Fibroblast of skin of scalp (primary cell): ENCODE measurements at places on chromosomes 13 and 19.

GRCh38 chr13:37647031-37647650, 48.6 kb upstream of the POSTN start:
- DNase-seq: no peak

- no peak for DNase-seq
Measured at GRCh38 chr19:927780-928401, 2.1 kb downstream of the ARID3A start.

DNA sequence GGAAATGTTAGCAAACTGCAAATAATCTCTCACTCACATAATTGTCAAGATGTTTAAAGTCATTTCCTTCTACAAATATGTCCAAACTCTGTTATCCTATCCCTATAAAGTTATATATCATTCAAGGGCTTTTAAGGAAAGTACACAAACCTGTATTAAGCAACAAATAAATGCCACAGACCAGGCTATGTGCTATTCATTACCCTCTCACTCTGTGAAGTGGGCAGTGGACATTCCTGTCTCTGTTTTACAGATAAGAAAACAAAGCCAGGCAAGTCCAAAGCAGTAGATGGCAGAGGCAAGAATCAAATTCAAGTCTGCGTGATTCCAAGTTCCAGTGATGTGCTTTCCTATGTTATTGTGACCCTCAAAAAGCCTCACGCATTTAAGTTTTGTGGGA, 140.6 kb downstream of the LHFPL6 start:
- DNase-seq: peak; percentile 8

GRCh38 chr19:10201176-10201575, 6.4 kb upstream of the DNMT1 start:
- DNase-seq: no peak

GRCh38 chr19:37990362-37990761, 83.4 kb downstream of the SIPA1L3 start:
- no peak for DNase-seq

- no peak for DNase-seq
Measured at GRCh38 chr13:62331384-62331783, 915.7 kb upstream of the PCDH20 start.

DNA sequence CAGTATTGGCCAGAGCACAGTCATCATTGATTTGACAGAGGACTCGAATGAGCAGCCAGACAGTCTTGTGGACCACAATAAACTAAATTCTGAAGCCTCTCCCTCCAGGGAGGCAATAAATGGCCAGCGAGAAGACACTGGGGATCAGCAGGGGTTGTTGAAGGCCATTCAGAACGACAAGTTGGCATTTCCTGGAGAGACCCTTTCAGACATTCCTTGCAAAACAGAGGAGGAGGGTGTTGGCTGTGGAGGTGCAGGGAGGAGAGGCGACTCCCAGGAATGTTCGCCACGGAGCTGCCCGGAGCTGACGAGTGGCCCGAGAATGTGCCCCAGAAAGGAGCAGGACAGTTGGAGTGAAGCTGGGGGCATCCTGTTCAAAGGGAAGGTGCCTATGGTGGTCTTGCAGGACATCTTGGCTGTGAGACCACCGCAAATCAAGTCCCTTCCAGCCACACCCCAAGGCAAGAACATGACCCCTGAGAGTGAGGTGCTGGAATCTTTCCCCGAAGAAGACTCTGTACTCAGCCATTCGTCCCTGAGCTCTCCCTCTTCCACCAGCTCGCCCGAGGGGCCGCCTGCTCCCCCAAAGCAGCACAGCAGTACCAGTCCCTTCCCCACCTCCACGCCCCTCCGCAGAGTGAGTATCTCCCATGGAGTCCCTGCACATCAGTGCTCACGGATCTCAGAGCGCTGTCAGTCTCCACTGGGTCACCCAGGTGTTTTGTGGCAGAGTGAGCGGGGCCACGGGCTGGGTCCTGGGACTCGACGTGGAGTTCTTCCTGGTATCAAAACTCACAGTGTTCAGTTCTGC, 6.9 kb downstream of the CHAF1A start:
- no peak for DNase-seq

DNA sequence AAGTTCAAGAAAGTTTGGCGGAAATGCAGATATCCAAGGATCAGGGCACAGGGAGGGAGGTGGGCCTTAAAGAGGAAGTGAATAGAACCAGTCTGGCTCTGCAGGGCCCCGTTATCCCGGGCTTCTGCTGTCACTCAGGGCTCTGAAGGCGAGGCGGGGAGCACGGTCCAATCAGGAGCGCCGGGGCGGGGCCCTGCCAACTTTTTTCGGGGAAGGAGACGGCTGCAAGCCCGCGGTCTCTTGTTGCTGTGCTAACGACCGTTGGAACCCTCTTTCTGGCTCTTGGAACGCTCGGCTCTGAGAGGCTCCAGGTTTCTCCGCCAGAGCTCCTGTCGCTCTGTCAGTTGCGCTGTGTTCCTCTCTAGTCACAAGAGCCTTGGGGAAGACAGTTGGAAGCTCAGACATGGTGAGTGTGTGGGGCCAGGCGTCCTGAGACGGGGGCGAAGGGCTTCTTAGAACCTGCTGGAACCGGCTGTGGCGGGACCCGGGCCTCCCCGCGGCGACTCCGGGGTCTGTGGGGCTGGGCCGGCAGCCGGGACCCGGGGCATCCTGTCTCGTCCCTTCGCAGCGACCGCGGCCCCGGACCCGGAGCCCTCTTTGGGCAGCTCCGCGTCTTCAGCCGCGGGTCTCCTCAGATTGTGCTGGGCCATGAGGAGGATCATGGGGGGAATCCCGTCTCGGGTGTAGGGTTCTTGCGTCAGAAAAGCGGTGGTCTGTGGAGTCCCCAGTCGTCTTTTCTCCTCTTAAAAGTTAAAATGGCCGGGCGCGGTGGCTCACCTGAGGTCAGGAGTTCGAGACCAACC, 27.7 kb downstream of the ZNF844 start:
- DNase-seq: peak; percentile 92

GRCh38 chr13:32384702-32385101, 43.2 kb downstream of the N4BP2L1 start:
- no peak for DNase-seq

DNA sequence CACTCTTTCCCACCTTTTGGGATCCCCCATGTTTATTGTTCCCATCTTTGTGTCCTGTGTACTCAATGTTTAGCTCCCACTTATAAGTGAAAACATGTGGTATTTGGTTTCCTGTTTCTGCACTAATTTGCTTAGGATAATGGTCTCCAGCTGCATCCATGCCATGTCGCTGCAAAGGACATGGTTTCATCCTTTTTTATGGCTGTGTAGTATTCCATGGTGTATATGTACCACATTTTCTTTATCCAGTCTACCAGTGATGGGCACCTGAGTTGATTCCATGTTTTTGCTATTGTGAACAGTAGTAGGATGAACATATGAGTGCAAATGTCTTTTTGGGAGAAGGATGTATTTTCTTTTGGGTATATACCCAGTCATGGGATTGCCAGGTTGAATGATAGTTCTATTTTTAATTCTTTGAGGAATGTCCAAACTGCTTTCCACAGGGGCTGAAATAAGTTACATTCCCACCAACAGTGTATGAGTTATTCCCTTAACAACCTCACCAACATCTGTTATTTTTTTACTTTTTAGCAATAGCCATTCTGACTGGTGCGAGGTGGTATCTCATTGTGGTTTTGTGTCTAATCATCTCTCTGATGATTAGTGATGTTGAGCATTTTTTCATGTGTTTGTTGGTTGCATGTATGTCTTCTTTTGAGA, 55.7 kb upstream of the MEDAG start:
- DNase-seq: peak; percentile 68

DNA sequence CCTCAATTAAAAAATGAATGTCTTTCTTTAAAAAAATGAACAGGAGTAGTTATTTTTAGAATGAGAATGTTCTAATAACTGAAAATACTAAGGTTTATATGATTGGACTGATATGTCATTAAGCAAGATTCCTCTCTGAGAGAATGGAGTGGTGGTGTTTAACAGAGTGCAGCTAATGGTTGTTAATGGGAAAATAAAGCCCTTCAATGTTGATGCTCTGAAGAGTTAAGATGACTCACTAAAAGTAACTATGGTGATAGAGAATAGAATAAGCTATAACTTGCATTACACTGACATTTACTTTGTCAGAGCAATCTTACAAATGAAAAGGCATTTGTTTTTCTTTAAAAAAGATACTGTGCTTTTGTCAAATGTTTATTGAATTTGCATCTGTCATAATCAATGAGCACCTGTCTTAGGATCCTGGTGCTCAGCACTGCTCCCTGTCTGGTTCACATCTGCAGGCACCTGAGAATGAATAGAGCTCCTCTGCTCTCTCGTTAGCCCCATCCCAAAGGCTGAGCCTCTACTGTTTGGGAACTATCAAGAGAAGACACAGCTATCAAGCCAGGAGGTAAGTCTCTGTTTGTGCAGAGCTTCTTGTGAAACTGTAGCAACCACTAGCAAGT, 15.1 kb downstream of the PABPC3 start:
- DNase-seq: no peak

DNA sequence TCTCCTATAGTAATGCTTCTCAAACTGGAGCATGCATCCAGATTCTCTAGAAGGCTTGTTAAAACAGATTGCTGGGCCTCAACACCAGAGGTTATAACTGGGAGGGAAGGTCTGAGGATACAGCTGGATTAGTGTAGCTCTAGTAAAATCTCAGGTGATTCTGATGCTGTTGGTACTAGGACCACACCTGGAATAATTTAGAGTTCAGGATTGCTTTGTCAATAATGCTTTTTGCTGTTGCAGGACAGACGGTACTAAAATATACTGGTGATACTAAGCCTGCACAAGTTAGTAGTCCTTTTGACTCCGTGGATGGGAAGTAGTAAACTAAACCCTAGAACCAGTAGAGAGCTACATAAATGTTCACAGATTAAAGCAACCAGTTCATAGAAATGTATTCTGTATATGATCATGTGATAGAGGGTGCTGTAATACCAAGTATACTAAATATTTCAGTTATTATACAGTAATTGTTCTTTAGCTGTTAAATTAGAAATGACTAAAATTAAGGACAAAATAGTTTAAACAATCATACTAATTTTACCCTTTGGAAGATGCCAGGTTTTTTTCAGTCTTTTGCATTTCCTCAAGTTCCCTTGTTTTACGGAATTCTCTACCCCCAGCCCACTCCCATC, 258.2 kb upstream of the STARD13 start:
- no peak for DNase-seq

- no peak for DNase-seq
Measured at GRCh38 chr13:90238413-90238812, 1109.1 kb upstream of the MIR17HG start.

GRCh38 chr13:51317262-51317661, 22.2 kb upstream of the SERPINE3 start:
- peak; percentile 67 for DNase-seq

- DNase-seq: peak; percentile 23
Measured at GRCh38 chr19:55146078-55146704, 2.8 kb downstream of the TNNT1 start.

GRCh38 chr19:10418235-10418484, 2.2 kb upstream of the PDE4A start:
- no peak for DNase-seq

- no peak for DNase-seq
Measured at GRCh38 chr13:25018729-25019115, 77.2 kb upstream of the PABPC3 start.

DNA sequence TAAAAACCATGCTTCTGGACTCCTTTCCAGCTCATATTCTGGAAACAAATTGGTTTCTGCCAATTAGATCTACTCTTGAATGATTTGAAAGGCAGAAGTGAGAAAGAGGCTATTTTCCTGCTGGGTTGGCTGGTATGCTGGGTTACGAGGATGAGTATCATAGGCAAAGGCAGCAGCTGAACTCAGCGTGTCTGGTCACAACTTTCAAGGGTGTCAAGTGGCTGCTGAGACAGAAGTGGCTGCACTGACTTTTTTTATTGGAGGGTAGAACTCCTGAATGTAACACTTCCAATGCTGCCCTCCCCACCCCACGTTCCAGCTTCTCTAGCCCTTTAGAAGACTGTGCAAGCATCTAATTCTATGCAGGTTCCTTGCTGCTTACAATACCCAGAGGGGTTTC, 8.3 kb upstream of the DZIP1 start:
- no peak for DNase-seq

DNA sequence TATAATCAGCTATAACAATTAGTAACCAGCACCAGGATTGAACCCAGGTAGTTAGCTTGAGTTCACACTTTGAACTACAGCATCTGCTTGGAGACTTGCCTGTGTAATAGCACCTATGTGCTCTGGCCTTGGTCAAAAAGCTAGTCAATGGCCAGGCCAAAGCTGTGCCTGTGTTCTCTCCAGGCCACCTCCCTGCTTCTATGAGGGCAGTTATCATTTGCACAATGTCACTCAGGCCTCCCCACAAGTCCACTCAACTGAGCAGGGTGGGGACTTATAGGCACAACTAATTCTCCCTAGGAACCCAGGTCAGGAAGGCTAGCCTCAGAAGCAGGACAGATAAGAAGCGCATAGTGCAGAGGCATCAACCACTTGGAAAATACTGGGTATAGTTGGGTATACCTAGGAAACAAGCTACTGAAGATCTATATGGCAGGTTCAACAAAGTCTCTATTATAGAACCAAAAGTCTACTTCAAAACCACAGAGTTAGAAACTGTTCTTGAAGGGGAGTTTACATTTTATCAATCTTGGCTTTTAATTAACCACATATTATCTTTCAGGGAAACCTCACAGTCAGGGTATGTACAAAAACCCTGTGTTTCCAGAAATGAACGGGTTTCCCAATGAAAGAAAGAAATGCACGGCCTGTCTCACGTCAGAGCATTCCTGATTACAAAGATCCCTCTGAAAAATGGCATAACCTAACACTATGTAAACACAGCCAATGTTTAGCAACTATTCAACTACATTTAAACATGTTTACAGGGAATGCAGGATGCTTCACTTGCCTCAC, 140.9 kb downstream of the ABCC4 start:
- no peak for DNase-seq

DNA sequence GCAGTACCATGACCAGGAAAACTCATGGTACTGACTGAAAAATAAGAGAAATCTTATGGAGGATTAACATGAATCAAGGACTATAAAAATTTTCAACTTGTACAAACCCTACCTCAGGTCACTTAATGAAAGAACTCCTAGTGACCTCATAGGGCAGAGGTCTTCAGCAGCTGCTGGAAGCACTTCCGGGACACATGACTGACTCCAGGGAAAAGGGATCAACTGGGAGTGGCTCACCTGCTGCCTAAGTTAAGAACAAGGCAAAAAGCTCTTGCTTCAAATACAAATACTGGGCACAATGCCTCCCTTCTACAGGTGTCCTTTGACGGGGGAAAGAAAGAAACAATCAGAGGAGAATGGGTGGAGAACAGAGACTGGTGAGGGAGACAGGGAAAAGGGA, 18.6 kb downstream of the DOCK9 start:
- DNase-seq: no peak

- DNase-seq: no peak
Measured at GRCh38 chr13:95246292-95247082, 54.8 kb downstream of the ABCC4 start.

GRCh38 chr13:73416093-73416492, 357.3 kb downstream of the KLF5 start:
- peak; percentile 84 for DNase-seq

DNA sequence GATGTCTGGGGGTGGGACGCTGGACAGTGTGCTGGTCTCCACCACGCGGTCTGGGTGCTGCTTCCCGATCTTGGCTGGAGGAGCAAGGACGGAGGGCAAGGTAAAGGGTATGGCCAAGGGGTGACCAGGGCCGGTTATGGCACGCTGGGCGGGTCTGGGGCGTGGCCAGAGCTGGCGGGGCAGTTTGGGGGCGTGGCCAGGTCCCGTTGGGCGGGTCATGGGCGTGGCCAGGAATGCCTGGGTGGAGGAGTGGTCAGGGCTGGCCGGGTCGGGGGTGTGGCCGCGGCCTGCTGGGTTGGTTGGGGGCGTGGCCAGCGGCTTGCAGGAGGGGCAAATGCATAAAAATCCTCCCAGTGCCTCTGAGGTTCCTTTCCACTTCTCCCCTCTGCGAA, 19.2 kb downstream of the GPX4 start:
- DNase-seq: peak; percentile 70

- peak; percentile 77 for DNase-seq
Measured at GRCh38 chr13:91133941-91134802, 213.3 kb upstream of the MIR17HG start.
